Mesenteric fat pad (tissue), 1 donor: ENCODE measurements at places on chromosomes 6 and 20. TPM values are rescaled to one million over a fixed set of nuclear protein-coding genes. Genes with fewer than 3 reads are reported as not detected.

Gene SLC2A4RG
- 62.0 TPM for total RNA-seq

Gene ZBP1
- total RNA-seq: 0.26 TPM

Gene EEF1A2
- total RNA-seq: 1.2 TPM

Gene TSBP1
- not detected for total RNA-seq

Gene KCNK16
- total RNA-seq: not detected

Gene ENTPD6
- total RNA-seq: 54.3 TPM

Gene SNPH
- 4.9 TPM for total RNA-seq

Gene HLA-DQA2
- total RNA-seq: 1.5 TPM
